T-cell (primary cell): ENCODE measurements at places on chromosomes 13 and 19.

- no peak for DNase-seq
Observed at GRCh38 chr13:111640006-111640405, 319.6 kb downstream of the TEX29 start.

DNA sequence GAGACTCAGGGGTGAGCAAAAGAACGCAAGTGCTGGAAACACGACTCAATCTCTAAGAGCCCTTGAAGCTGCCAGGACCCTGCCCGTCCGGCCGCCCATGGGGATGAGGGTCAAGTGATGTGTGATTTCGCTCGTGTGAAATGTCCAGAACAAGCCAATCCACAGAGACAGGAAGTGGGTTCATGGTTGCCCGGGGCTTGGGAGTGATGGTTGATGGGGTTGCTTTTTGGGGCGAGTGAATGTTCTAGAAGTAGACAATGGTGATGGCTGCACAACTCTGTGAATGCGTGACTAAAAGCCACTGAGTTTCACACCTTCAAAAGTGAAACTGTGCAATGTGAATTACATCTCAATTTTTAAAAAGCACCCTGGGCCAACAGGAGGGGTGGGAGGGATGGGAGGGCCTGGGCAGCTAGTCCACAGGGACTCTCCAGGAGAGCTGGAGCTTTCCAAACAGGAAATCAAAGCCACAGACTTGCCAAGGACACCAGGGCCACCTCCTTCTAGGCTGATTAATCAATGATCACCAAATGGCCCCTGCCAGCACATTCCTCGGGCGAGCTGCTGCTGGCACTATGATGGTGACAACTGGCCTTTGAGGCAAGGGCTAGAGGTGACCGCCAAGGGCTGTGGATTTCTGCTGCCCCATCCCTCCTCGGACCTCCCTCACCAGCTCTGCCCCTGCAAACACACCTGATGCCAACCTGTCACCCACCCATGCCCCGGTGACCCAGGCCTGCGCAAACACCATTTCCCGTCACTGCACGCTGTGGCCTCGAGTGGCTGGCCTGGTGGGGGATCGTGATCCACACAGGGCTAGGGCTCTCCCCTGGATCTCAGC lies 14.0 kb downstream of the DPP9 start:
- no peak for DNase-seq

GRCh38 chr13:38684714-38685113 lies 2.2 kb upstream of the FREM2 start:
- DNase-seq = no peak

GRCh38 chr13:50512474-50513299 lies 330.8 kb downstream of the DLEU7 start:
- peak; percentile 39 for DNase-seq

- DNase-seq = no peak
Observed at GRCh38 chr13:78649997-78650716, 8.8 kb downstream of the OBI1 start.

DNA sequence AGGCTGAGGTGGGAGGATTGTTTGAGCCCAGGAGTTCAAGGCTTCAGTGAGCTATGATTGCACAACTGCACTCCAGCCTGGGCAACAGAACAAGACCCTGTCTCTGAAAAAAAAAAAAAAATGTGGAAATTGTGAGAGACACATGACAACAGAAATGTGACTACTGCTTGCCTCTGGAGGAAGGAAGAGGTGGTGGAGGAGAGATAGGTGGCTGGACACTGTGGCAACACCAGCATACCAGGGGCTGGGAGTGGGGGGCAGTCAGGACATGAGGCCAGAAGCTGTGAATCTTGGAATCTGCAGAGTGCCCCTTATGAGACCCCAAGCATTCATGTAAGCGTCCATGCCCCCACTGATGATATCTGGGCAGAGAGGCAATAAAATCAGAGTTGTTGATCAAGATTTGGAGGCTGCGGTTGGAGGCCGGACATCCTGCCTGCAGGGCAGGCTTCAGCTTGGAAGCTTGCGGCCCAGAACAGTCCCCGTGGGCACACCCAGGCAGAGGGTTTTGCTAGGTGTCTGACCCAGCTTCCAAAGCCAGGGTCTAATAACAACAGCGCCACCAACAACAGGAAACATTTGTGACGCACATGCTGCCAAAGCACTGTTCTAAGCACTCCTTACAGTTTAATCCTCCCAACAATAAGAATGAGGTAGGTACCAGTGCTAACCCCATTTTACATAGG lies 16.9 kb downstream of the FAM187B start:
- DNase-seq = peak; percentile 96

- DNase-seq = no peak
Observed at GRCh38 chr19:54480051-54480450, 7.0 kb upstream of the CDC42EP5 start.

DNA sequence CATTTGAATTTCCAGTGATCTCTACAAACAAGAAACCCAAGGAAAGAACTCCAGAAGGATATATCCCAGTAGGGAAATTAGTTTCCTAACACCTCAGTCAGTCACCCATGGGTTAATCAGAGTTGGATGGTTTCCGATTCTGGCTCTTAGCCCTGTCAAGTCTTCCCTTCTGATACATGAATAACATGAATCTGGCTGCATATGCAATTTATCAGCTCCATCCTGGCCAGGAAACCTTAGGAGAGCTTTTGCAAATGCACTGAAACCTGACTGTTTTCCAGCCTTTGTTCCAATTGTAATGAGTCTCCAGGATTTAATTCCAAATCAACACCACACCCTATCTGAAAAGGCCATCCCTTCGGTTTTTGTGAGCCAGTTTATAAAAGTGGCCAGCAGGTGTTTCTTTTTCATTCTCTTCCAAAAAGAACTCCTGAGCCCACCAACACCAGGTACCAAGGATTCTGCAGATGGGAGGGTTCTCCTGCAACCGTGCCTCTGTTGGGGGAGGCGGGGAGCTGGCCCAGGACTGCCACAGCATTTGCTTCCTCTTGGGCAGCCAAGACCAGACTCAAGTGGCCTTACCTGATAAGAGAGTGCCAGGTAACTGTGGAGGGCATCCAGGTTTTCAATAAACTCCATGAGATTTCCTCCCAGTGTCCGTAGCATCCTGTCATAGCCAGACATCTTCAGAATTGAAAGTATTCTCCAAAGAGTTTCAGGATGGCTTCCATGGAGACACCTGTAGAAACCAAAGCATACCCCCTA lies 77.5 kb downstream of the C13orf42 start:
- DNase-seq = no peak

DNA sequence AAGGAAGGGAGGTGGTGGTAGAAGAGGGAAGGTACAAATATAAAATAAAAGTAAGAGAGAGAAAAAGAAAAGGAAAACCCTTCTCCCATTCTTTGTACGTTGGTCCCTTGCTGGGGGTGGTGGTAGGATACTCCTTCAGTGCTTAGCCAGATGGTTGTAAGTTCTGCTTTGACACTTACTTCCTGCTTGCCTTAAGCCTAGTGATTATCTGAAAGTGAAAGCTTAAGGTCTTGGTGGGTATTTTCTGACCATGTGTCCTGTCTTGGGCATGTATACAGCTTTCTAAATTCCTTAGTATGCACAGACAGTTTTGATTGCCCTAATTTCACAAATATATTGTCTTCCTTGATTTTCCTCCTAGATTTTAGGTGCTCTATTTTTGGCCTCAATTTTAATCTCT lies 314.8 kb downstream of the PCDH17 start:
- no peak for DNase-seq

DNA sequence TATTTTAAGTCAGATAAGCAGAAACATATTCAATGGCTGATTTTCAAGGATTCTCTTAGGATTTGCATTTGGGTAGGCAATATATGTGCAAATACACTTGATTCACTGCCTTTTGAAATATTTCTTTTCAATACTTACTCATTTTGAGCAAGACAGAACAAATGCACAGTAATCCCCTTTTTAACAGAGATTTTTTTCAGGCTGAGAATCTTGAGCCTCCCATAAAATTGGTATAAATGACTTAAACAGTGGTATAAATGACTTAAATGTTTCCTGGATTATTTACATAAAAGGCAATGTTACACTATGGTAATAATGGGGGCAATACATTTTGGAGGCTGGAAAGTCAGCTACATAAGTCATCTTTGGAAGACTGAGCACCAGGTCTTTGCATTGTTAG lies 389.0 kb downstream of the OLFM4 start:
- no peak for DNase-seq

DNA sequence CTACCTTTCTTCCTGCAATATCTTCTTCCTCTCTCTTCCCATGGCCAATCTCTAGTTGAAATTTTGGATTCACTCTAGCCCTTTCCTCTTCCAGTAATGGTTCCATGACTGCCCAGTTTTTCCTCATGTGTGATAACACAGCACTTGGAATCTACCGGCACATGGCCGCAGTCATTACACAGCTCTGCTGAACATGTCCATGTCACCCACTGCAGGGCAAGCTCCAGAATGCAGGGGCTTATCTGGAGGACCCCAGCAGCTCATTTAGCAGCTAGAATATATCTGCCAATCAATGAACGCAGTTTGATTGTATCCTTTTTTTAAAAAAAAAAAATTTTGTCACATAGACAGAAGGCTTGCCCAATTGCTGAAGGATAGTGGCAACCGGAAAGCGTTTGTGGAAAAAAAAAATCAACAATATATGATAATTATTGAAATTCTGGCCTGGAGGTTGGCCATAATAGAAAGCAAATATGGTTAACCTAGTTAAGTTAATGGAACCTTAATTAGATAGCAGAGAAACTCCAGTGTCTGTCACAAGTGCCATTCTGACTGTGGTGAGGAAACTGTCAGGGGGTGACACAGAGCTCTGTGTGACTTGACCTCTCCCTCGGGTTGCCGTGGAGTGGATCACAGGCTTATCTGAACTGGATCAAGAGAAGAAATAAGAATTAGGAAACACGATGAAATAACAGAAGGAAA lies 426.7 kb downstream of the LIG4 start:
- DNase-seq = no peak

- no peak for DNase-seq
Observed at GRCh38 chr13:112972867-112973576, 4.0 kb downstream of the MCF2L start.

GRCh38 chr19:35120492-35120891 lies 4.9 kb downstream of the FXYD3 start:
- no peak for DNase-seq
